ENCODE measurements at places on chromosomes 4 and X.

GRCh38 chr4:2617955-2618354 is 81.5 kb downstream of the FAM193A start:
- DNase-seq, result no peak

- no peak for DNase-seq
These were observed 64.3 kb upstream of the NR0B1 start for GRCh38 chrX:30373479-30373878.

DNA sequence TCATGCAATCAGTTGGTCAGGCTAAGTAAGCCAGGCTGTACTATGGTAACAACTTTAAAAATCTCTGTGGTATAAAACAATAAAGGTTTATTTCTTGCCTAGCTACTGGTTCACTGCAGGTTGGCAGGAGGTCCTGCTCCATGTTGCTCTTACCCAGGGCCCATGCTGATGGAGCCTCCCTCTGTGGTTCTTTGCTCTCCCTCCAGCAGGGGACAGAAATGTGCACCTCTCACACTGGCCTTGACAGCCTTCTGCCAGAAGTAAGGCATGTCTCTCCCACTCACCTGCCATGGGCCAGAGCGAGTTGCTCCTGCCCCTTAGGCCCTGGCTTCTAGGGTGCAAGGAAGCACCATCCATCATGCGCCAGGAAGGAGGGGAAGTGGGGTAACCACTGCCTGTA is 31.1 kb downstream of the CLDN22 start:
- peak; percentile 22 for DNase-seq

GRCh38 chrX:136271300-136271699 is 20.1 kb upstream of the MAP7D3 start:
- DNase-seq, result no peak

- no peak for DNase-seq
These were observed 197.4 kb upstream of the HS3ST1 start for GRCh38 chr4:11626066-11626465.

GRCh38 chrX:19487520-19488200 is 27.6 kb downstream of the MAP3K15 start:
- DNase-seq, result no peak

GRCh38 chrX:8653956-8654355 is 78.0 kb downstream of the ANOS1 start:
- DNase-seq, result no peak

GRCh38 chrX:2691543-2692220 is 587 bp downstream of the CD99 start:
- no peak for DNase-seq

- DNase-seq, result no peak
These were observed at the start of gene SLC25A43 for GRCh38 chrX:119398974-119399771. Gene SLC25A43, plus strand, starts transcription at chrX:119399336. Its CDS starts 68 bp downstream, at chrX:119399404.

- DNase-seq, result no peak
These were observed 428.9 kb downstream of the EPHA5 start for GRCh38 chr4:65241257-65241997.

DNA sequence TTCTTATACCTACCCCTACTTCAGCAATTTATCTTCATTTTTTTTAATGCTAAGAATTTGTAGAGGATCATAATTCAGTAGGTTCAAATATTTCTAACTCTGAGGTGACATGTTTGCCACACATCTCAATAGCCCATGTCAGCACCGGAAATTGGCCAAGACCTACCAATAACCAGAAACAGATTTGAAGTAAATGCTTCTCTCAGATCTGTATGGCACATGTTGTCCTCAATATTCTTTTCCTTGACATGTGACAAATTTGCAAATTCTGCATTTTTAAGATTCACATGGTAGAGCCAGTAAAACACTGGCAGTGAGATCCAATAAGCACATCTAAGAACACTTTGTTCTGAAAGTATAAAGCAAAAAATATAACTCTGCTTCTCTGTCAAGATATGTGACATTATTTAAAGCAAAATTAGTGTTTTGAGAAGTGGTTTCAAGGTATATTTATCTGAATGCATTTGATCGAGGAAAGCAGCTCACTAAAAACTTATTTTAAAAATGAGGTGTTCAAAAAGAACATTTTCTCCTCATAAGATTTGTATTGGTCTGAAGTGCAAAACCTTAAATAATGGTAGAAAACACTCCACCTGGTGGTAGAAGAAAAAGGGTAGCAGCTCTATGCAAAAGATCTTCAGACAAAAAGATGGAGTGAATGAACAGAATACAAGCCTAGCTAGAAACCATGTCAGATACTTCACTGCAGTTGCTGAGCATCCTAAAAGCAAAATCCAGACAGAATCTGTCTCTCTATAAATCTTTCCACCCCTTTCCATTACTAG is 513.8 kb upstream of the FAM241A start:
- no peak for DNase-seq

DNA sequence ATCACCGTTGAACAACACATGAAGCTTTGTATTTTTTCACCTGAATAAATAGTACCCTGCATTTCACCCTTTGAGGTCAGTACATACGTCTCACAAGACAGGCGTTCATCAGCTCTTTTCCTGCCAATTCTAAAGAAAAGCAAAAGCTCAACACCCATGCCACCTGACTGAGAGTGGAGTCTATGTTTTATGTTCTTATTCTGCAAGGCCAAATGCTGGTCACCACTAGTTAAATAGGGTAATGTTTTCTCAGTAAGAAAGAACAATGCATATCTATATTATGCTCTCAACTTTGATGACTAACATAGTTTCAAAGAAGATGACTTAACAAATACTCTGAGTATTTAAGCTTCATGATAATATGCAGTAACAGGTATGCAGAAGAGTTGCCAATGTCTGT is 336.3 kb upstream of the BMP3 start:
- no peak for DNase-seq

- DNase-seq, result no peak
These were observed 137.6 kb upstream of the TBL1X start for GRCh38 chrX:9327086-9327746.

GRCh38 chr4:153403726-153404125 is 59.2 kb downstream of the MND1 start:
- no peak for DNase-seq

DNA sequence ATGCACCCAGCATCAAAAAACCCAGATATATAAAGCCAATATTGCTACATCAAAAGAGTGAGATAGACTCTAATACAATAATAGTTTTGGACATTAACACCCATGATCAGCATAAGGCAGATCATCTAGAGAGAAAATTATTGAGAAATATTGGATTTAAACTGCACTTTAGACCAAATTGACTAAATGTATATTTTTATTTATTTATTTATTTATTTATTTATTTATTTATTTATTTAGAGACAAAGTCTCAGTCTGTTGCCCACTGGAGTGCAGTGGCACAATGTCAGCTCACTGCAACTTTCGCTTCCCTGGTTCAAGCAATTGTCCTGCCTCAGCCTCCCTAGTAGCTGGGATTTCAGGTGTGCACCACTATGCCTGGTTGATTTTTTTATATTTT is 193.0 kb downstream of the KLHL4 start:
- no peak for DNase-seq

DNA sequence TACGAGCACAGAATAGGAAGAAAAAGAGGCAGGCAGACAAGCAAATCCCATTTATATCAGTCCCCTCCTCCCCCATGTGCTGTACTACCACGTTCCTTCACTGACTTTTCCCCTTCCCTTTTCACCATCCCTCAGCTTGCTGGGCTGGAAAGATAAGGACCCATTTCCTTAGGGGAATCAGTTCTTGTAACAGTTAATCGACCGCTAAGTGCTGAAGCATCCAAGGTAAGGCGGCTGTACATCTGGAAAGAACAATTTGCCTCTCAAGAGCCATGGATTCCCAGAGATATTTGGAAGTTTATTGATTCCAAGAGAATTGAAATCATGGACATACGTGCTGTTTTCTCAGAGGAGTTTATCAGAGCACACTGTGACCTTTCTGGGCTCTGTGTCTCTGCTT is 1688.0 kb downstream of the STIM2 start:
- no peak for DNase-seq

GRCh38 chrX:16873106-16873505 is 2.9 kb upstream of the RBBP7 start:
- no peak for DNase-seq

DNA sequence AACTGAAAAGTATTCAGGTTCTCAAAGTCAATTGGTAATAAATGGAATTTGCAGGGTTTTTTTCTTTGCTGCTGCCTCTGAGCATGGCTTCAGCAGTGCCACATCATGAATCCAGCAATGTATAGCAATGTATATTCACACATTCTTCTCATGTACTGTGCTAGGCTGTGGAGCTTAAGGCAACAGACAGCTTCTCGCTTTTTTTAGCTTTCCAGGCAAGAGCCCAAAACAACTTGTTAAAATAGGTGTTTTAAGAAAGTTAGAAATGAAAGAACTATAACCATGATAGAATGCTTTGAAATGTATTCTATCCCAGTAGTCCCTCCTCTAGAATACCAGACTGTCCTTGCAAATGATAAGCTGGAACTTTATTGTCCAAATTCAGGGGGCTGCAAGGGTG is 30.4 kb downstream of the SMIM43 start:
- DNase-seq, result no peak

DNA sequence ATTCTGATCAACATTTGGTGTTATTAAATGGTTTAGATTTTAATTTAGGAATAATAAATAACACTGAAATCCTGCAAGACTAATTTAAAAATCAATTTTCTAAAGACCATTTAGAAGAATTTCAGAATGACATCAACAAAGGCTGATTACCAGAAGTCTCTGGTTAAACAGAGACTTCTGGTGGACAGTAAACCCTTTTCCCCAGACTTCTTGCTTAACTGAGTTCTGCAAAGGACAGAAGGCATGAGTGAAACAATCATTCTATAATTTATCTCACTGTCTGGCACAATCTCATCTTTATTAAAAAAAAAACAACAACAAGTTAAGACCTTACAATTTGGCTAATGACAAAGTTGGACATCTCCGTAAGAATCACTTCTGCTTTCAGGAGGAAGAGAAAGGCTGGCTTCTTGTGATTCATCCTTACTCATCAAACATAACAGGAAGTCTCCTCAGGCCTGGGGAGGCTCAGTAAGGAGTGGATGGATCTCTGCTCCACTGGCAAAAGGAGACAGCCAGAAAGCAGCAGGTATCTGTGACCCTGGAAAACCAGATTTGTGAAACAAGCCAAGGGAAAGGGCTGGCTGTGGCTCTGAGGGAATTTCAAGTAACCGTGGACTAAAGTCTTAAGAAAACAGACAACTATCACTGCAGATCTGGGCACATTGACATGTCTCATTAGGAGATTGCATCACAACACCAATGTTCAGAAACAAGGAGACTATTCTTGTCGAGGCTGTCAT is 908 bp upstream of the TLR6 start:
- DNase-seq, result no peak

- peak; percentile 87 for DNase-seq
These were observed 7.7 kb downstream of the HAND2 start for GRCh38 chr4:173522160-173522950.

DNA sequence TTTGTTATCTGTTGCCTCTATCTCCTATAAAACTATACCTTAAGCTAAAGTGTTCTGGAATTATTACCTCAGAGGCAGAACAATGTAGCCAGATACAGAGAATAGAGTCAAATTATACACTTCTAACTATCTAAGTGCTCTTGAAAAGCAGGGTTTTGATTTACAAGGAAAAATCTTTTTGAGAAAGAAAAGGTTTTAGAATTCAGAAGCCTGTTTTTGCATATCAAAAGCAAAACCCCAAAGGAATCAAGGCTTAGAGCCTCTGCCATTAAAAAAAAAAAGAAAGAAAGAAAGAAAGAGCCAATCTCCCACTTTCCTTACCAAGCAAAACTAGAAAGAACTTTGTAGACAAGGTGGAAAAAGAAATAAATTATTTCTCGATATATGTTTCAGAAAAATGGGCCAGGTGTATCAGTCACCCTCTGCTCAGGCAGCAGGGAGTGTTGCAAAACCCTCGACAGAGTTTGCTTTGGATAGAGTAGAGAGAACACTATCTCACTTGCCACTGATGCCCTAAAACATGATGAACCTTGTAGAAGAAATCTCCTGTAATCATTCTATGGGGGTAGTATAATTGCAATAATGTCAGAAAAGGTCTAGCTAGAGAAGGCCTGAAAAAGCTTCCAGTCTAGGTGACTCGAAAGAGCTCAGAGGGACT is 318.3 kb downstream of the PCDH10 start:
- DNase-seq, result no peak

DNA sequence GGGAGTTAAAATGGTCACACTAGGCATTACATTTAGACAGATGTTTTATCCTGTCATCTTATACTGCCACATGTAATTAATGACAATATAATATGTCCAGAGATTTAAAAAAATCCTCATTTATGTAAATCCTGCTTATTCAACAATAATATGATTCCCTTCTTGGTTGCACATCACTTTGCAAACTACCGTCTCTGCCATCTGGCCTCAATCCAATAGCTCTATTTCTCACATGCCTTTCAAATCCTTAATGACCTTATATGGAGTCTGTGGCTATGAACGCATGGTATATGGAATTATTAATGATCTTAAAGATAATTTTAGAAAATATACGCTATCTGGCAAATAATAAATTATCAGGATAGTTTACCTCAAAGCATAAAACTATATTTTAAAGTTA is 144.5 kb downstream of the NPNT start:
- no peak for DNase-seq

DNA sequence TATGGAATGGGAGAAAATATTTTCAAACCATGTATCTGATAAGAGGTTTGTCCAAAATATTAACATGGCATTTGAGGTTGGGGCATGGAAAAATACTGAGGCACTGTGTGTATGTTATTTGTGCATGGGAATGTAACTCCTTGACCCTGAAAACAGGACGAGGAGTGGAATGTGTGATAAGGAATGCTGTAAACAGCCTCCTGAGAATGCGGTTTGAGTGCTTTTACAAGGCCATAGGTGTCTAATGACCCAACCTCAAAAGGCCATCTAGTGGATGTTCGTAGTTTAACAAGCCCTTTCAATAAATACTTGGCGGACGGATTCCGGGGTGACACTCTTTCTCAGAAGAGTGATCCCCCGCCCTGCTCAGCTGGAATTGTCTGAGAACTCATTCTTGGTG is 162.9 kb upstream of the USP9X start:
- DNase-seq, result peak; percentile 13

- no peak for DNase-seq
These were observed 146.4 kb downstream of the AMMECR1 start for GRCh38 chrX:110171442-110171841.

GRCh38 chr4:107800706-107801105 is 24.0 kb upstream of the SGMS2 start:
- DNase-seq, result no peak

GRCh38 chrX:118536687-118537461 is 41.3 kb downstream of the DOCK11 start:
- no peak for DNase-seq

GRCh38 chr4:118154649-118155048 is 120.4 kb downstream of the NDST3 start:
- DNase-seq, result no peak

DNA sequence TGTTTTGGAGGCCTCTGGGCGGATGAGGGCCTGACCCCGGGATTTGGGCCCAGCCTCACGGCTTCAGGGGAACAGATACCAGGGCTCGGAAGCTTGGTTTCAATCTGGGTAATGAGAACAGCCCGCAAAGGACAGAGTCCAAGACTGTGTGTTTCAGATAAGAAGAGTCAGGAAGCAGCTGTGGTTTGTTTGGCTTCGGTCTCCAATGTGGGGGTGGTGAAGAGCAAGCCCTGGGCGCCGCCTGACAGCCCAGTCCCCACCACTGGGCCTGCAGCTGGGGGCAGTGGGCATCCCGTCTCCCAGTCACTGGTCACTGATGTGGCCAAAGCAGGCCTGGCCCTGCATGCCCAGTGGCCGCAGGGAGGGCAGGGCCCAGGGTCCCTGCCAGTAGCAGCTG is 9.1 kb downstream of the WFS1 start:
- DNase-seq, result no peak

Data from WERI-Rb-1 (cell line).